ENCODE measurements at places on chromosomes 6 and 20. TPM values are rescaled to one million over a fixed set of nuclear protein-coding genes. Genes with fewer than 3 reads are reported as not detected.

The CTAGE9 gene
- not detected for total RNA-seq

The DTNBP1 gene
- total RNA-seq, result 11.6 TPM

The GPLD1 gene
- 0.75 TPM for total RNA-seq

DNA sequence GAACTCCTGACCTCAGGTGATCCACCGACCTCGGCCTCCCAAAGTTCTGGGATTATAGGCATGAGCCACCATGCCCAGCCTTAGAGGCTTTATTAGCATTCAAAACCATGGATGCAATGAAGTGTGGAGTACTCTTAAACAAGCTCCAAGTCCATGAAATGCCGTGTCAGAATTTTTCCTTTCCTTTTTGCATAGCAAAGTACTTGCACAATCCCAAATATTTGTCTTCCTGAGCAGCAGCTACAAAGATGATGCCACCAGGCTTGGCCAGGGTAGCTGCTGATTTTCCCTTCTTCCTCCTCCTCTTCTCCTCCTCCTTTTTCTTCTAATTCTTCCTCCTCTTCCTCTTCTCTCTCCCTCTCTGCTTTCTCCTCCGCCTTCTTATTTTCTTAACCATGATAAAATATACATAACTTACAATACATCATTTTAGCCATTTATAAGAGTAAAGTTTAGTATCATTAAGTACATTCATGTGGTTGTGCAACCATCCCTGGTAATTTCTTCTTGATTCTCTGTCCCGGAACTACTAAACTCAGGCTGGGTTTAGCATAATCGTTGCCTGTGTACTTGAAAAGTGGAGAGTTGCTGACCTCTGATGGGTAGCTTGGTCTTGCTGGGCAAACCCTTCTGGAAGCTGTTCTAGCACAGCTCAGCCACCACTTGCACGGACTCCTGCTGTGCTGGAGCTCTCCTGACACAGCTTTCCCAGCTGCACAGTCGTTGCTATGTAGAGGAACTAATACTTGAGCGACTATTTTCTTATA, 20.3 kb downstream of the MUCL3 start:
- peak; percentile 8 for DNase-seq

Data from astrocyte (in vitro differentiated cells and primary cell).